Stimulated activated CD4-positive, alpha-beta T cell treated with anti-CD3 and anti-CD28 coated beads, TNF-alpha, amount 100 ng/mL, for 48 hours (primary cell): ENCODE measurements at places on chromosomes 4 and X.

GRCh38 chrX:118823263-118824172 is at the start of gene ZCCHC12:
TSS of gene ZCCHC12 (plus strand) at chrX:118823824. CDS start at chrX:118825245, 1,421 bp downstream.
- DNase-seq = peak; percentile 7

- no peak for DNase-seq
These were observed 38.3 kb downstream of the SUPT20HL1 start for GRCh38 chrX:24398766-24399165.

DNA sequence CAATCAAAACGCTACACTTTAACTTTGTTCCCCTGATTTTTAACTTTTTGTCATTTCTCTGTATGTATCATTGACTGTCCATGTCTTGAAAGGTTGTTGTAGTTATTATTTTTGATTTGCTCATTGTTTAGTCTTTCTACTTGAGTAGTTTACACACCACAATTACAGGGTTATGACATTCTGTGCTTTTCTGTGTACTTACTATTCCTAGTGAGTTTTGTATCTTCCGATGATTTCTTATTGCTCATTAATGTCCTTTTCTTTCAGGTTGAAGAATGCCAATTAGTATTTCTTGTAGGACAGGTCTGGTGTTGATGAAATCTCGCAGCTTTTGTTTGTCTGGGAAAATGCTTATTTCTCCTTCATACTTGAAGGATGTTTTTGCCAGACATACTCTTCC is 89.2 kb upstream of the SH3RF1 start:
- DNase-seq = no peak

DNA sequence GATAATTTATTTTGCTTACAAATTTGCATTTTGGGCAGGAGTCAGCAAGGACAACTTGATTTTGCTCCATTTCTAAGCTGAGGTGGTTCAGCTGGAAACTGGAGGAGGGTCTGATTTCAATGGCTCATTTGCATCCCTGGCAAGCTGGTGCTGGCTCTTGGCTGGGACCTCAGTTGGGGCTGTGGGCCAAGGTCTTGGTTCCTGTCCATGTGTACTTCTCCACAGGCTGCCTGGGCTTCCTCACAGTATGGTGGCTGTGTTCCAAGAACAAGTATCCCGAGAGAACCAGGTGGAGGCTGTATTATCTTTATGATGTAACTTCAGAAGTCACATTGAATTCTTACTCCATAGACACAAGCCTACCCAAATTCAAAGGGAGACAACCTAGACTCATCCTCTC is 77.0 kb upstream of the STX18 start:
- no peak for DNase-seq

DNA sequence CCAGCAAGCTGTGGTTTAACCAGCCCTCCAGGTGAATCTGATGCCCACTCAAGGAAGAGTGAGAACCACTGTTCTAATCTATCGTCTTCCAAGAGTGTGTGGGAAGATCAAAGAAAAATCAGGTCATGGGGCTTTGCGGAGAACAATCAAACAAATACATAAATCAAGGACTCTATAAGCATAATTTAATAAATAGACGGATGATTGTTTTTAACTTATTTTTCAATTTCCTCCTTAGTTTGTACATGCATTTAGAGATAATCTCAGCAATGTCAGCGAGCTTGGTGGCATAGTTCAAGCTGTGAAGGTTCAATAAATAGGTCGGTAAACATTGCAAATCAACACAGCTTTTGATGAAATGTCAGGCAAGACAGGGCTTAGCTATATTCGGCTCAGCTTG is 84.9 kb downstream of the DMD start:
- DNase-seq = no peak

DNA sequence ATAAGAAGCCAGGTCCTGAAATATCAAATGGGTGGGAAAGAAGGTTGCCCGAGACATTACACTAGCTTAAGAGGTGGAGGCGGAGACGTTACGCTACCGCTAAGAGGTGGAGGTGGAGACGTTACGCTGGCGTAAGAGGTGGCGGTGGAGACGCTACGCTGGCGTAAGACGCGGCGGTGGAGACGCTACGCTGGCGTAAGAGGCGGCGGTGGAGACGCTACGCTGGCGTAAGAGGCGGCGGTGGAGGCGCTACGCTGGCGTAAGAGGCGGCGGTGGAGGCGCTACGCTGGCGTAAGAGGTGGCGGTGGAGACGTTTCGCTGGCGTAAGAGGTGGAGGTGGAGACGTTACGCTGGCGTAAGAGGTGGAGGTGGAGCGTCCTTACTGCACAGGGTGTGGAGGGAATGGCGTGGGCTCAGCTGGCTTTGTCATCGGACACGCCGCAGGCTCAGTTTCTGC is 12.8 kb downstream of the CYP4V2 start:
- DNase-seq = peak; percentile 59

DNA sequence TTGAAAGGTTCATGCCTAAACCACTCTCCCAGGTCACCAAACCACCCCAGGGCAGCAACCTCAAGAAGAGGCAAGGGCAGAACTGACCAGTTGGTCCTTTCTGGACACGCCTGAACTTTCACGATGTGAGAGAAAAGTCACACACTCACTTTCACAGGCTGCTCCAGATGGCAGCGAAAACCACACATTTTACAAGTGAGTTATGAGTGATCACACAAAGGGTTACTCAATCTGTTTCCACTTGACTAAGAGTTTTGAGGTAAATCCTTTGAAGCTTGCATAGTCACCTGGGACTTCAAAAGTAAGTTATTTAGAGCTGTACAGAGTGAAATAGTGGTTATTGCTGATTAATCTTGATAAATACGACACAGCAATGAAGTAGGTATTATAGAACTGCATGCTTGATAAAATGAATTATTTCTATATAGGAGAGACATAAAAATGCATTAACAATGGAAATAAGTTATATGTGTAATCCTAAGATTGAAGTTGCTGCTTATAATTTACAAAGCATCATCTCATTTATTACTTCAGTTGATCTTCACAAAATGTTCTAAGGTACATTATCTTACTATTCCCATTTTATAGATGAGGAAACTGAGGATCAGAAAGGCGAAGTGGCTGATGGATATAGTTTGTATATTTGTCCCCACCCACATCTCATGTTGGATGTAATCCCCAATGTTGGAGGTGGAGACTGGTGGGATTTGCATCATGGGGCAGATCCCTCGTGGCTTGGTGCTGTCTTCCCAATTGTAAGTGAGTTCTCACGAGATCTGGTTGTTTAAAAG is 103.0 kb upstream of the KLF3 start:
- DNase-seq = peak; percentile 8

GRCh38 chr4:24164054-24164693 is 274.3 kb upstream of the PPARGC1A start:
- DNase-seq = no peak

GRCh38 chr4:79852305-79852730 is 220.7 kb downstream of the ANTXR2 start:
- no peak for DNase-seq

DNA sequence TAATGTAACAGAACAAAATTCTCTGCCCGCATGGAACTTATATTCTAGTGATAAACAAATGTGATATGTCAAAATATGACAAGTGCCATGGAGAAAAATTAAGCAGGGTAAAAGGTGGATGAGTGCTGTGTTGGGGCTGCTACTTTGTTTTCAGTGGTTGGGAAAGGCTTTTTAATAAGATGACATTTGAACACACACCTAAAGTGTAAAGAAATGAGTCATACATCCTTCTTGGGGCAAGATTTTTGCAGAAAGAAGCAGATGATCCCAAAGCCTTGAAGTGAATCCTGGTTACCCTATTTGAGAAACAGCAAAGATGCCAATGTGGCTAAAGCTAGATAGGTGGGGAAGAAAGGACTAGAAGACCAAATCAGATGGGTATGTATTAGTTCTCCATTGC is 564.1 kb downstream of the INPP4B start:
- no peak for DNase-seq

- no peak for DNase-seq
These were observed 80.7 kb downstream of the ZAR1 start for GRCh38 chr4:48570646-48571220.

DNA sequence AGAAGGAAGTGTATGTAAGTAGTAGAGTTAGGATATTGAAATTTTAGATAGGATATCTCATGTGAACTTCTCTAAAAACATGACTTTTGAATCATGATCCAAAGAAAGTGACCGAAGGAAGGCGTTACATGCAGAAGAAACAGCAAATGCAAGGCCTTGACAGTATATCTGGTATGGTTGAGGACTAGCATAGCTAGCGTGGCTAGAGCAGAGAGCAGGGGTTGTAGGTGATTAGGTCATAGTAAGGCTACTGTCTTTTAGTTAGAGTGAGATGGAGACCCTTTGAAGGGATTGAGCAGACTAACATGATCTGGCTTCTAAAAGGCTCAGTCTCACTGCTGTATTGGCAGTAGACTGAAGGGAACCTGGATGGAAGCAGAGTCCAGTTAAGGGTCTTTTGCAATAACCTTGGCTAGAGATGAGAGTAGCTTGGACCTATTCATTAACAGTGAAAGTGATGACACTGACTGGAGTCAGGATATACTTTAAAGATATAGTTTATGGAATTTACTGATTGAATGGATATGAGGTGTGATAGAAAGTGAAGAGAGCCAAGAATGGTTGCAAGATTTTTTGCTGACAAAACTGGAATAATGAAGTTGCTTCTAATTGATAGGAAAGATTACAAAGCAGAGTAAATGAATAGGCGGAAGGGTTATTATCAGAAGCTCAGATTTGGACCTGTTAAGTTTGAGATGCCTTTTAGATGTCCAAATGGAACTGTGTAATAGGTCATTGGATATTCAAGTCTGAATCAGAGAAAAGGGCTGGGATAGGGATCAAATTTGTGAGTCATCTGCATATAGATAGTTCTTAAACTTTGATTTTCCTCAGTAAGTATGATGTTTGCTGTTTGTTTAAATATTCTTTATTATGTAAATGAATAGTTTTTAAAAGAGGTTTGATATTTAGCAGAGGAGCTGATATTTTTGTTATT is 59.8 kb downstream of the MRPL1 start:
- DNase-seq = no peak

- no peak for DNase-seq
These were observed 36.7 kb upstream of the PLK4 start for GRCh38 chr4:127843704-127844600.

- no peak for DNase-seq
These were observed 107.9 kb downstream of the ZNF827 start for GRCh38 chr4:145830699-145831098.

- DNase-seq = no peak
These were observed 63.2 kb upstream of the STARD8 start for GRCh38 chrX:68584221-68584620.

- no peak for DNase-seq
These were observed 64.7 kb downstream of the SMAD1 start for GRCh38 chr4:145546175-145546915.

GRCh38 chrX:133781174-133781573 is 204.2 kb downstream of the GPC3 start:
- no peak for DNase-seq

GRCh38 chrX:130575831-130576389 is 174.1 kb downstream of the RBMX2 start:
- DNase-seq = no peak

GRCh38 chr4:7761720-7762119 is 177.9 kb downstream of the AFAP1 start:
- DNase-seq = peak; percentile 41
